ENCODE measurements at places on chromosomes 3 and 15.

- no peak for DNase-seq
Measured at GRCh38 chr15:77851691-77852090, 219.0 kb upstream of the LINGO1 start.

- DNase-seq, result no peak
Measured at GRCh38 chr3:99711351-99711750, 73.0 kb downstream of the COL8A1 start.

DNA sequence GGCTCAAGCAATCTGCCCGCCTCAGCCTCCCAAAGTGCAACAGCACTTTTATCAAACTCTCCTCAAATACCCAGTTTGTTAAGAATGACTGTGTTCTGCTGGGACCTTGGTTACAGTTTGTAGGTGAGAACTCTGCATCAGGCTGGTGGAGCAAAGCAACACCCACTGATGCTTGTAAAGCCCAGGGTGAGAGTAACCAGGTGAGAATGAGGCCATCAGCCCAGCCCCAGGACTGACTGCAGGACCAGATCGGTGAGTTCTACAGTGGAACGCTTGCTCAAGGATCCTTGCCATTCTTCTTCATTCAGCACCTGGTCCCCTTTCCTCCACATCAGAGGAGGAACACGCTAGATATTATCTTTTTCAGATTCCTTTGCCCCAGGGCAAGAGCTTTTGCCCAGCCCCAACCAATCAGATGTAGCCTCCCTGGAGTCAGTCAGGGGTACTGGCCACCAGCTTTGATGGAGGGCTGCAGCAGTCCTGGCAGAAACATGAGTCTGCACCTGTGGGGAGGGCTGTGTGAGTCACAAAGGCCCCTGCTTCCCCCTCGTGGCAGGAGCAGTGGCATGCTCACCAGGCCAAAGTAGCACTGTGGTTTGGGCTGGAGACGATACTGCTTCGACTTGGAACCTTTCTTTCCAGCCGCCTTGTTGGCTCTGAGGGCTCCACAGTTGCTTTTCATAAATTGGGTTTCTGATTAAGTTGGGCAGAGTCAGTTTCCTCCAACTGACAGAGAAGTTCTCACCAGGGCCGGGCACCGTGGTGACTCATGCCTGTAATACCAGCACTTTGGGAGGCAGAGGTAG lies 3.5 kb upstream of the SHISA5 start:
- no peak for DNase-seq

GRCh38 chr3:102141096-102141927 lies 292.0 kb downstream of the NFKBIZ start:
- no peak for DNase-seq

GRCh38 chr3:149437710-149438109 lies 36.8 kb upstream of the TM4SF4 start:
- DNase-seq, result no peak

DNA sequence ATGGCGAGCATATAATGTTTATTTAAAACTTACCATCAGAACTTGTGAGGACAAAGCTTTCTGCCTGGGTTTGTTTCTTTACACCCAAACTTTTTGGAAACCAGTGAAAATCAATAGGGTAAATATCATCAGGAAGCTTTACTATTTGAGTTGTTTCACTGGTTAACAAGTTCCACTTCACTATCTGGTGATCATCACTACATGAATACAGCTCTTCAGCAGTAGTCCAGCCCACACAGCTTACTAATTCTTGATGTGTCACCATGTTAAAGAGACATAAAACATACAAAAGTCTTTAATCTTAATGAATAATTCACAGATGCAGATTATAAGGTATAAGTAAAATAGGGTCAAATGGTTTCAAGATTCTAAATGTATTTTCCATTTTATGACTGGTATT lies 17.6 kb downstream of the IFT80 start:
- DNase-seq, result no peak

GRCh38 chr3:129673897-129674797 lies 67.7 kb upstream of the PLXND1 start:
- DNase-seq, result no peak

GRCh38 chr3:184506561-184506991 lies 55.0 kb upstream of the EPHB3 start:
- DNase-seq, result no peak

- no peak for DNase-seq
Measured at GRCh38 chr3:120824613-120825012, 82.1 kb downstream of the GTF2E1 start.

DNA sequence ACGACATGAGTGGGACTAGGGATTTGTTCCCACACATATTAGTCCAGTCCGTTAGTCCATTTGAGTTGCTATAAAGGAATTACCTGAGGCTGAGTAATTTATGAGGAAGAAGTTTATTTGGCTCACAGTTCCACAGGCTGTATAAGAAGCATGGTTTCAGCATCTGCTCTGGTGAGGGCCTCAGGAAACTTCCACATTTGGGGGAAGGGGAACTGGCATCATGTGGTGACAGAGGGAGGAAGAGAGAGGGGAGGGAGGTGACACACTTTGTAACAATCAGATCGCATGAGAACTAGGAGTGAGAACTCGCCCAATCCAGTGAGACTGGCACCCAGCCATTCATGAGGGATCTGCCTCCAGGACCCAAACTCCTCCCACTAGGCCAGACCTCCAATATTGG lies 769.9 kb upstream of the ROBO1 start:
- DNase-seq, result no peak

DNA sequence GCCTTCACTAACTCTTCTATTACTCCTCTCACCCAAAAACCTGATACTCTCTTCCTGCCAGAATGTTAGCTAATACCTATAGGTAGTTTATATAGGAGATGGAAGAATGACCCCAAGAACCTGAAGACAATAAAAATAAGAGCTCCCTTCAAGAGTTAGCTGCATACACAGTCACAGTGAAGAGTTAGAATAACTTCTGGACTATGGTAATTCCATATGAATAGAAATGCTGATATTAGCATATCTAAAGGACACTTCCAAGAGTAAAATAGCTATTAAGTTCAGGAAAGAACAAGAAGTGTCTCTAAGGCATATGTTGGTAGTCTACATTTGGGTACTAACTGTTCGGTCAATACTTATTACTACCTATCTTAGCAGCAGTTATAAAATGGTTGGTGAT lies 134.2 kb downstream of the VGLL3 start:
- DNase-seq, result no peak

DNA sequence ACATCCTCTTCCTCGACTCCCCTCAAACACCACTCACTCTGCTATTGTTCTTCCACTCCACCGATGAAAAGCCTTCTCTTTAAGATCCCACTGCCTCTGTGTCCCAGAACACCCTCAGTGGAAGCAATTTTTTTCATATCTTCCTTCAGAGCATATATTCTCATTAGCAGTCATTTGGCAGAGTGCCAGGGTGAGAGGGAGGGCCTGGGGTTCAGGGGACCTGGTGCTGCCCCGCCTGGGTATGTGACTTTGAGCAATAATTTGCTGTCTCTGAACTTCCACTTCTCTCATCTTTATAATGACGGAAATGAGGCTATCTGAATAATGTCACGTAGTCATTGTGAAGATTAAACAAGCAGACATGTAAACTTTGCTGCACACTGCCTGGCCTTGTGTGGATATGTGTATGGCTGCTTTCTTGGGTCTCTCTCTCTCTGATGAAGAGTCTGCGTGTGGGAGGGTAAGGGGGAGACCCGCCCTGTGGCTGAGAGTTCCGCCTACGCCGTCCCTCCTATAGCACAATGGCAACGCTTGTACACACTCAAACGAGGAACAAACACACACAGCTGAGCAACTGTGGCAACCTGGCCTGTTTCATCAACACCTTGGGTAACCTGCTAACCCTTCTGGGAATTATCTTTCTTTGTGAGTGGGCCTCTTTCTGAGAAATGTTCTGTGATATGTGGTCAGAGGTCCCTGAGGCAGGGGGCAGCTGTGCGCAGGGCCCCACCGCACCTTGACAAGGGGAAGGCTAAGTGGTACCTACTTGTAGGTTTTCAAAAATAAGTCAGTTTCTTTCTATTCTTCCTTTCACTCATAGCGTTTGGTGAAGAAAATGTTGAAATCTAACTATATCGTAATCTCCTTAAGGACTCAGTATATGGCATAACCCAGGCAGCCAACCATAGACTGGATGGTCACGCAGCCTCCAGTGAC lies 369.8 kb downstream of the SV2B start:
- no peak for DNase-seq

DNA sequence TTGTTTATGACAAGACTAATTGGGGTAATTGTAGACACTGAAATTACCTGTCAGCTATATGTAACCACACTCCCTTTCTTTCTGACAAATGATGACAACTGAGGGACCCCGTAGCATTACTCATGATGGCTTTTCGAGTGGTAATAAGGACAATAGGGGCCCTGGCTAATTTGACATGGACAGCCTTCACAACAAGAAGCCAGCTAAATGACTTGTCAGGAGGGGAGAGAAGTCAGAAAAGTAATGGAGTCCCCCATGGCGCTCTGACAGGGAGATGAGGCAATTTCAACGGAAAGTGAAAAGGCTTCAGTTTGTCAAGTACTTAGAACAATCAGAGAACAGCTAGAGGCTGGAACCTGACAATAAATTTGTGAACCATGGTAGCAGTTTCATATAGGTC lies 177.3 kb downstream of the CDIN1 start:
- DNase-seq, result no peak

GRCh38 chr3:46449755-46450552 lies 14.8 kb downstream of the LTF start:
- DNase-seq, result no peak

DNA sequence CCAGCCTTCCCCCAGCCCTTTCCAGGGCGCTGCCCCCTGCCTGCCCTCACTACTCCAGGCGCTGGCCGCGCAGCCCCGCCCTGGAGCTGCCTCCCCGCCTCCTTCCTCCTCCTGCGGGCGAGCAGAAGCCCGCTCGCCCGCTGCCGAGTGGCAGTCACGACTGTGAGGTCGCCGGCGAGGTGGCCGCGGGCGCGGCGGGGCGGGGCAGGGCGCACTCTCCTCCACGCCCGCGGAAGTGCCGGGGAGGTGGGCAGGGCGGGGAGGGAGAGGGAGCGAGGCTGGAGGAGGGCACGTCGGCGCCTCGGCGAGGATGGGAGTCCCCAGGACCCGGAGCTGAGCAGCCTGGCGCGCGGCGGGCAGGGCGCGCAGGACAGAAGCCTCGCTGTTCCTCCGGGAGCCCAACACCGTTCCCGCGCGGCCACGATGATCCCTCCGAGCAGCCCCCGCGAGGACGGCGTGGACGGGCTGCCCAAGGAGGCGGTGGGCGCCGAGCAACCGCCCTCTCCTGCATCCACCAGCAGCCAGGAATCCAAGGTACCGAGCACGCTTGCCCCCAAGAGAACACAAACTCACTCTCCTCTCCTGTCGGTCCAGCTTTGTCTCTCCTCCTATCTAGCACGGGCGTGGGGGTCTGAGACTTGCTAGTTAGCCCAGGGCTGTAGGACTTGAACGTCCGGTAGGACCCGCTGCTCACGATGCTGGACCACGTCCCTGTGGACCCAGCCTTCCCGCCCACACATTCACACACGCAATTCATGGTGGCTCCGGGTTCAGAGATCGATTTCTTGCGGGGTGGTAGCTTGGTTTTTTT lies at the start of gene STAC:
Gene STAC, plus strand, starts transcription at position 284 of the 811 bp plus-strand sequence. Its CDS starts 140 bp downstream, at position 424.
- peak; percentile 33 for DNase-seq

GRCh38 chr15:52496776-52497470 lies 31.8 kb downstream of the MYO5A start:
- DNase-seq, result no peak

DNA sequence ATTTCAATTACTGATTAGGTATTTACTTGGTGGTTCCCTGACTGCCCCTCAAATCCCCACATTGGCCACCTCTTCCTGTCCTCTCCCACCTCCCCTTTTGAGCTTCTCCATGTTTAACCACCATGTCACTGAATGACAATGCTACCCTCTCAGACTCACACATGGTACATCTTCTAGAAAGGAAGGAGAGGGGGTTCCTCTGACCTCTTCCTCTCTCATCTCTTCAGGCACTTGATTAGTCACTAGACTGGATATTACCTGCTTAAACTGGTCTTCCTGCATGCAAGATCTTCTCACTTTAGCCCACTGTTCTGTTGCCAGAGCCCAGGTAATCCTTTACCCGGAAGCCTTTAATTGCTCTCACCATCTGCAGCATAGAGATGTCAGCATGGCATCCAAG lies 64.9 kb downstream of the DIPK2A start:
- DNase-seq, result no peak

DNA sequence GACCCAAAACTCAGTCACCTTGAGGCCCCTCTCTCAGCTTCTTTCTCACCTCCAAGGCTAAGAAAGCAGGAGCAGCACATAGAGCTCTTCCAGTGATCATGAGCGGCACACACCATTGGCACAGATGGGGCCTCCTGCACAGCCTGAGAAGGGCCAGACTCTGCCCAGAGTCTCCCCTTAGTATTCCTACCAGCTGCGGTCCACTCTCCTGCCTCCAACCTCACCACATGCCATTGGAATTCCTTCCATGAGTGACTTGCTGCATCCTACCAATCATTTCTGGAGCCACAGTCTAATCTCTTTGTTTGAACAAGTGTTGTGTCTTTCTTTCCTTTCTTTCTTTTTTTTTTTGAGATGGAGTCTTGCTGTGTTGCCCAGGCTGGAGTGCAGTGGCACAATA lies 39.3 kb downstream of the CDCP1 start:
- DNase-seq, result no peak

DNA sequence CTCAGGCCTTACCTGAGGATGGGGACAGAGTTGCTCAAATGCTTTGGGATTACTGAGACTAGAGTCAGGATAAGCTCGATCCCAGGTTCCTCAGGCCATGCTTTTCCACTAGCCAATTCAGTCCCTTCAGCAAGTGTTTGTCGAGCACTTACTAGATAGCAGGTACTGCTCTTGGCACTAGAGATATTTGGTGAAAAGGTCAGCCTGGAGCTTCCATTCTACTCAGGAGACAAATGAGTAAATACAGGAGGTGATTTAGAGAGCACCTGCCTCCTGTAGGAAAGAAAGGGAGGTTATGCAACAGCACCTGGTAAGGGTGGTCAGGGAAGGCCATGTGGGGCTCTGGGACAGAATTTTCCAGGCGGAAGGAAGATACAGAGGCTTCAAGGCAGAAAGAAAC lies 99.9 kb downstream of the CACNA1D start:
- DNase-seq, result no peak

- peak; percentile 45 for DNase-seq
Measured at GRCh38 chr3:151630938-151631441, 102.7 kb upstream of the AADACL2 start.

DNA sequence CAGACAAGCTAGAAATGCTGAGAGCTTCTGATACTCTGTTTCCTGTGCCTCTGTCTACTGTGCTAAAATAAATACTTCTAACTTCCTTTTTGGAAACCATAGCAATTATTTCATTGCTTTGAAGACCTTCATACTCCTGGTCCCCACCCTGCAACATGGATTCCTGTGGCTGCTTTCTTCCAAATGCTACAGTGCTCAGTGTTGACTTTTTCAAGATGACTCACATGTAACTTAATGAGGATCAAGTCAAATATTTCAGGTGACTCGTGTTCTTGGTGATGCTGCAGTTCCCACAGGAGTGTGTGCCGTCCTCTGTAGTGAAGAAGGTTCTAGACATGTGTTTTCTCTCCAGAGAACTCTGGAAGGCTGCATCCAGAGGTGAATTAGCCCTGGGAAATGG lies 288.6 kb downstream of the CLSTN2 start:
- DNase-seq, result no peak

GRCh38 chr3:72537448-72537847 lies 310.8 kb downstream of the SHQ1 start:
- DNase-seq, result no peak

- no peak for DNase-seq
Measured at GRCh38 chr15:40807888-40808461, 702 bp upstream of the DNAJC17 start.
